ENCODE measurements at places on chromosomes 11 and 22.

DNA sequence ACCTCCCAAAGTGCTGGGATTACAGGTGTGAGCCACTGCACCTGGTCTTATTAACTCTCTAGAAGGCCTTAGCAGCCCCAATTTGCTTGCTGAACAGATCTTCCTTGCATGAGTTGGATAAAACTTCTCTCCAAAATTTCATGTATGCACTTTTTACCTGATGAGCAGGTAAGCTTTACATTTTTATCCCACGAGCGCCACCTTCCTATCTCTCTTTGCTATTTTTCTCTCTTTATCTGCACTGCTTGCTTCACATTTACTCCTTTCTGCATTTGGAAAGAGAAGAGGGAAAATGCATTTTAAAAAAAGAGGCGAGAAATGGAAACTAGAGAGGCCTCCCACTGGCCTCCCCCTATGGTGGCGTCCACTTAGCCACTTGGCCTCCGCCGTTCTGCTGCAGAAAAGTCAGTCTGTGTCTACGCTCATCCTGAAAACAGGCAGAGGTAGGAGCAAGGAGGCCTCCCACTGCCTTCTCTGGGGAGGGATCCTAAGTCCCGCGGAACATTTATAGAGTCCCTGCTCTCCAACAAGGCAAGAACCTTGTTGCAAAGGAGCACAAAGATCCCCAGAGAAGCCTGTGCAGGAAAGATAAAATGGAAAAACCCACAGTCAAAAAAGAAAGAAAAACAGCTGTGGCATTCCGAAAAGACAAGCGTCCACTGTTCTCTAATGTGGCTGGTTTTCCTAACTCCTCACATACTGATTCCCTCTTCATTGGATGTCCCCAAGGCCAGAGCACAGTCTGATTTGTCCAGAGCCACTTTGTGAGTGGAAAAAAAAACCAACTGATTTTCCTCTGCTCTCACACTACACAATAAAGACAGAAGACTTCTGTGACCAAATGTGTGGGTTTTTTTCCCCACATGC is 62.2 kb upstream of the INCENP start:
- DNase-seq, result no peak

DNA sequence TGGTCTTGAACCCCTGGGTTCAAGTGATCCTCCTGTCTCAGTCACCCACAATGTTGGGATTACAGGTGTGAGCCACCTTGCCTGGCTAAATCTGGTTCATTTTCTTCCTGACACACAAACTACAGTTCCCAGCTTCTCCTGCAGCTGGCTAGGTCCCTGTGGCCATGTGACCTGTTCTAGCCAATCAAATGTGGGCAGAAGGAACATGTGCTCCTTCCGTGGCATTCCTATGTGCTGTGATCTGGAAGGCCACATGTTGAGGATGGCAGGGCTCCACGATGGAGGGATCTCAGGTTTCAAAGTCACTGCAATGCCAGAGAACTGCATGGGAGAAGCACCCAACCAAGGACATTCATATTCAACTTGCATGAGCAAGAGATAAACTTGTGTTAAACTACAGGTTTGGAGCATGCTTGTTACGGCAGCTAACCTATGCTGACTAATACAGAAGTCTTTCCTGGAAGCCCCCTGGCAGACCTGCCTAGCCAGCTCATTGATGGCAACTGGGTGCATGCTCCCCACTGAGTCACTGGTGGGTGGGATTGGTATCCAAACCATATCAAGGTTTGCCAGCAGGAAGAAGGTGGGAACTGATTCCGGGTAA is 86.0 kb downstream of the RPS6KA4 start:
- DNase-seq, result no peak

GRCh38 chr11:60924906-60925853 is 920 bp downstream of the TMEM132A start:
- no peak for DNase-seq

DNA sequence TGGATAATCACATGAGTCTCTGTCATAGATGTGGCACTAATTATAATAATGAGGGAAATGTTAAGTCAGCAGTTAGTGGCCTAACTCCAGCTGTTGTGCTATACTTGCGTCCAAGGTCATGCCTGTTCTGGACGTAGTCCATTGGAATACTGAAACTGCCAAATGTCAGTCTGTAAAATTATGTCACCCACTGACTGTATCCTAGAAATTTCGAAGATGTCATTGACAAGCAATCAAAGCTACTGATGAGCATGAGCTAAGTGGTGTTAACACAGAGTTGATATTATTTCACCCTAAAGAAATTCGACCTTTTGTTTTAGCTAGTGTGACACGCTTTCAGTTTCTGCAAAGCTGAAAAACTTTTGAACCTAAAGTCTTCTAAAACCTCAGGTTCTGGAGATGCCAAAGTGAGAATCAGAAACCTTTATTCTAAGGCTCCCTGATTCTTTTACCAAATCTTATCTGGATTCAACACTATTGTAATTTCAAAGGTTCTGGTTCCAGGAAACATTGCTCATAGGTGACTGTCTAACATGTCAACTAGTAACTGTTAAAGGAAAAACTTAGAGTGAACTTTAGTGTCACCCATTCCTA is 14.9 kb upstream of the ME3 start:
- DNase-seq, result no peak

DNA sequence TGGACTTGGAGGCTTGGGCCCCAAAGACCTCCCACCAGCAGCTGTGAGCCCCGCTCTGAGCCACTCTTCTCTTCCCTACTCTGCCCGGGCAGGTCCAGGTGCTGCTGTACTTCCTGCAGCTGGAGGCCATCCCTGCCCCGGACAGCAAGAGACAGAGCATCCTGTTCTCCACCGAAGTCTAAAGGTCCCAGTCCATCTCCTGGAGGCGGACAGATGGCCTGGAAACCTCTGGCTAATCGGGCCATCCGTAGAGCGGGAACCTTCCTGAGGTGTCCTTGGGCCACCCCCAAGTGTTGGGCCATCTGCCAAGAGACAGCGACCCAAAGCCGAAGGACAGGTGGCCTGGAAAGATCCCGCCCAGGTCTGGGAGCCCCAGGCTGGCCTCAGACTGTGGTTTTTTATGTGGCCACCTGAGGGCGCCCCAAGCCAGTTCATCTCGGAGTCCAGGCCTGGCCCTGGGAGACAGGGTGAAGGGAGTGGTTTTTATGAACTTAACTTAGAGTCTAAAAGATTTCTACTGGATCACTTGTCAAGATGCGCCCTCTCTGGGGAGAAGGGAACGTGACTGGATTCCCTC is 135.1 kb downstream of the BCR start:
- no peak for DNase-seq

GRCh38 chr11:12914400-12914912 is 94.7 kb upstream of the RASSF10 start:
- no peak for DNase-seq

- no peak for DNase-seq
Measured at GRCh38 chr22:24420072-24420976, 7.1 kb upstream of the ADORA2A start.

GRCh38 chr11:129283141-129283540 is 91.0 kb upstream of the ARHGAP32 start:
- DNase-seq, result no peak

DNA sequence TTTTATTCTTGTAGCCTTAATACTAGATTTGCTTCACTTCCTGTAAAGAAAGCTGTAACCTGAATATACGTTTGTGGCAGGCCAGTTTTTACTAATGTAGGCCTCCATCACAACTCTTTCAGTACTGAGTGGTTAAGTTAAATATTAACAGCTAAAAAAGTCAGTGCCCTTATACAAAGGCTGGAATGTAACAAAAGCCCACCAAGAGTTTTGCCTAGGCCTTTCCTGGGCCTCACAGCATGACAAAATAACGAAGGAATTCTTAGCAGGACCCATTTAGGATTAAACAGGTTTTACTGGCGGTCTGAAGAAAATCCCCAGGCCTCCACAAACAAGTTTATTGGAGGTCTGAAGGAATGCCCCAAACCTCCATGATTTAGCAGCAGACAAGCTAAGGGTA is 43.7 kb downstream of the PIWIL3 start:
- DNase-seq, result no peak

DNA sequence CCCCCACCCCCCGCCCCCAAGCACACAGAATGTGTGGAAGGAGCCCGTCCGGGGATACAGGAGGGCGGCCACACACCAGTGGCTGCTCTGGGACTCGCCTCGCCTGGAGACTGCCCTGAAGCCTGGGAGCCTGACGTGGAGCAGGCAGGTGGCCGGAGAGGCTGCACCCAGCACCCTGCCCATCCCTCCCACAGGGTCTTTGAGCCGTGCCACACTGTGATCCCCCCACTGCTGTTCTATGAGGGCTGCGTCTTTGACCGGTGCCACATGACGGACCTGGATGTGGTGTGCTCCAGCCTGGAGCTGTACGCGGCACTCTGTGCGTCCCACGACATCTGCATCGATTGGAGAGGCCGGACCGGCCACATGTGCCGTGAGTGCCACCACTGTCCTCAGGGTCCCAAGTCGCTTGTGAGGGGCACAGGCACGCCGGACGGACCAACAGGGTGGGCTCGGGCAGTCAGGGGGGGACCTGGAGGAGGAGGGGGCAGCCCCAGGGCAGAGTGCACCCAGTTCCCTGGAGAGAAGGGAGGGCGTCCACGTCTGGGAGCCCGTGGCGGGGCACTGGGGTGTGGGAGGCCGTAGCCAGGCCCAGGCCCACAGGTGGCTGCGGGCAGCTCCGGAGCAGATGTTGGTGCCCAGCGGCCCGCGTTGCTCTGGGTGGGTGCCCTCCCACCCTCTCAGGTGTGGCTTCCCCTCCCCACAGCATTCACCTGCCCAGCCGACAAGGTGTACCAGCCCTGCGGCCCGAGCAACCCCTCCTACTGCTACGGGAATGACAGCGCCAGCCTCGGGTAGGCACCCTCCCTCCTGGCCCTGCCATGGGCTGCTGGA is 27.0 kb upstream of the MUC5B start:
- no peak for DNase-seq

DNA sequence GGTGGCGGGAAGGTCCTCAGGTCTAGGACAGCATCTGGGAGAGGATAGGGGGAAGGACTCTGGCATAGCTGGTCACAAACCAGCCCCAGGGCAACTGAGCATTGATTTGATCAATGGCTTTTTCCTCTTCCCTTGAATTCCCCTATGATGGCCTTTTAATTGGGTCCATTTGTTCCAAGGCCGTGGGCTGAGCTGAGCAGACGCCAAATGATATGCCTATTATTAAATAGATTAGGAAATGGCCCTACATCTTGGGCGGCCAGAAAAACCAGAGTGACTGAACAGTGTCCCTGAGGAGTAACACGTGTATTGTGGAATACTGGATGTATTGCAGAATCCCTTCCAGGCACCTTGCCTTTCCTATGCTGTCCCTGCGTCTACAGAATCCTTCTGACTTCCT is 26.7 kb upstream of the P2RY6 start:
- no peak for DNase-seq

DNA sequence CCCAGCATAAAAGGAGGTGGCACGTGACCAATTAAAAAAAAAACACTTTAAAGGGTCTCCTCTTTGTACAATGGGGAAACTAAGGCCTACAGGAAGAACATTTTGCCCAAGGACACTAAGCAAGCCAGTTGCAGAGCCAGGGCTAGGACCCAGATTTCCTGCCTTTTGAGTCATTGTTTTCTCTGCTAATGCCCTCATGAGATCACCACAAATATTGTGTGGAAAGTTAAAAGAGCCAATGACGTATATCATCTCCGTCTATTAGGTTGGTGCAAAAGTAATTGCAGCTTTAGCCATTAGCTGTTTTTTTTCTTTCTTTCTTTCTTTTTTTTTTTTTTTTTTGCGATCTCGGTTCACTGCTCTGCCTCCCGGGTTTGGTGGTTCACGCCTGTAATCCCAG is 24.1 kb upstream of the LRRC32 start:
- no peak for DNase-seq

DNA sequence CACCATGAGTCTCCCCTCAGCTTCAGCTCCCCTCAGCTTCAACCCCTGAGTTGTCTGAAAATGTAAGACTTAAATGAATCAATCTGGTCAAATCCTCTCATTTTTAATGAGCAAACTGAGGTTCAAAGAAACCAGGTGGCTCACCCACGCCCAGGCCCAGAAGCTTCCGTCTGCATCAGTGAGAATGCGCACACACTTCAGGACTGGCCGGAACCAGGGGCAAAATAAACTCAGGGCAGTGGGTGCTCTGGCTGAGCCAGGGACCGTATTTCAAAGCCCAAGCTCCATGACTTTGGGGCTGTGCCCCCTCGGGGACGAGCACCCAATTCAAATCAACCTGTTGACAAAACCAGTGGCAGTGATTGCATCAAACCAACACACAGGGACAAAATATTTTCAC is 3.1 kb downstream of the SULT4A1 start:
- DNase-seq, result no peak

DNA sequence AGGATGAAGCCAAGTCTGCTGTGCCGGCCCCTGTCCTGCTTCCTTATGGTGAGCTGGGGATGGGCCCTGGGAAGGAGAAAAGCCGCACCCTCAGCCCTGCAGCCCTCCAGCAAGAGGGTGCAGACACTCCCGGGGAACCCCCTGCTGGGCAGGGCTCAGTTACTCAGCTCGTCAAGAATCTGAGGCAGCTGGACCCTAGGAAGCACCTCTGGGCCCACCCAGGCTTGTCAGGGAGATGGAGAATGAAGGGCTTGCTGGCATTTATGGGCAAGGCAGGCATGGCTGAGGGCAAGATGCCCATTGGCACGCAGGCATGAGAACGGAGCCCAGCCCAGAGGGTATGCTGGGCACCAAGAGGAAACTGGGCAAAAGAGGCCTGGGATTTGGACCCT is 12.9 kb downstream of the RELT start:
- no peak for DNase-seq

GRCh38 chr11:29063630-29064361 is 953.0 kb downstream of the KCNA4 start:
- DNase-seq, result no peak

DNA sequence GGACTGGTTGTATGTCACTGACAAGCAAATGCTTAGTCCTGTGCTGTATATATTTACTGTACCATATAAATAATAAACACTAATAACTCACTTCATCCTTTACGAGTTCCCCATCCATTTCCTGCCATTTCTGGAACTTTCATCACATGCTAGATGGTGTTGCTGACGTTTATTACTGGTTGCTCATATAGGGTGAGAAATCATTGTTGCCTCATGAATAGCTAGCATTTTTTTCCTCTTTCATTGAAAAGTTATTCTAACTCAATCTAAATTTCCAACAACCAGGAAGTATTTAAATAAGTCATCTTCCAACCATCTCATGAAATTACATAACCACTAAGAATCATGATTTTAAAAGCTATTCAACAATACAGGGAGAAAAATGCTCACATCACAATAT is 88.6 kb upstream of the RCN1 start:
- no peak for DNase-seq

DNA sequence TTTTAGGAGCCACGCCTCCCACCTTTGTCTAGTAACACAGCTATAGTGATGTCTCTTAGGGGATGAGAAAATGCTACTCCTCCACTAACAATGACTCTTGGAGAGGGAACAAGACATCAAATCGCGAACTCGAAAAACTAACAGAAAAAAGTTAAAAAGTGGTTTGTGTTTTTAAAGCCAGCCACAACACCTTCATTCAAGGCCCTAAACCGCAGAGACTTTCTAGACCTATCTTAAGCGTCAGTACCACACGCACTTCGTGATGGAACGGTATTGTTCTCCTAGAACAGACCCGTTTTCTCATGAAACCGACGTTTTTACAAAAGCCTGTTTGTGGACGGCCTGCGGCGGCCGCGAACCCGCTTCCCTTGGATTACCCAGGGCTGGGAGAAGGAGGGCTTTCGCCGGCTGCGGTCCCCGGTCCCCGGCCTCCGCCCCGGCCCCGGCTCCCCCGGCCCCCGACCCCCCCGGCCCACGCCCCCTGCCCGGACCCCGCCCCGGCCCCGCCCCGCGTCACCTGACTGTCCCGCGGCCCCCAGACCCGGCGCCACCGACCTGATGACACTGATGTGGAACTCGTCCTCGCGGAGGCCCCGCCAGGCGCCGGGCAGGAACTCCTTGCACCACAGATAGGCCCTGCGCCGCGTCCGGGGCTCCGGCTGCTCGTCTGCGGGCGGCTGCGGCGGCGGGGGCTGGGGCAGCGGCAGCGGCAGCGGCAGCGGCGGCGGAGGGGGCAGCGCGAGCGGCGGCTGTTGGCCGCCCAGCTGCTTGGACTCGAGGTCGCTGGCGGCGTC is 718 bp downstream of the CHKA start:
- DNase-seq, result peak; percentile 44

Measured in T-helper 9 cell (primary cell).